Left lung (tissue), 14 donors: ENCODE measurements at places on chromosomes 1 and 21.

GRCh38 chr1:84060781-84061180, 61.8 kb upstream of the TTLL7 start:
- DNase-seq: no peak

- DNase-seq: peak; percentile 71
These were observed 27.4 kb downstream of the SYF2 start for GRCh38 chr1:25204797-25205480.

DNA sequence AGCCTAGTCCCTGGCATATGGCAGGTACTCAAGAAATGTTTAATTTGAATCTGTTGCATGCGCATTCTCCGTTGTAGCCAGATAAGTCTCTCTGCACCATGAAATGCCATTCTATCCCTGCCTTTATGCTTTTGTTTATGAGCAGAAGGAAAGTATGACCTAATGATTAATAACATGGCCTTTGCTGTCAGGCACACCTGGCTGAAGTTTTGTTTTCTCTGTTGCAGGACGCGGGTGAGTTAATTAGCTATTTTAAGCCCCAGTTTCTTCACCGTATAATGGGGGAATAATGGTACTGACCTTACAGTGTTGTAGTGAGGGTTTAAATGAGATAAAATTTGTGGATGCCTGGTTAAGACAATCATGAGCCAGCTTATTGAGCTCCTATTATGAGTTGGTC, 87.7 kb downstream of the ST6GALNAC3 start:
- DNase-seq: no peak

- DNase-seq: no peak
These were observed 6.3 kb upstream of the CRYBG2 start for GRCh38 chr1:26359981-26360806.

DNA sequence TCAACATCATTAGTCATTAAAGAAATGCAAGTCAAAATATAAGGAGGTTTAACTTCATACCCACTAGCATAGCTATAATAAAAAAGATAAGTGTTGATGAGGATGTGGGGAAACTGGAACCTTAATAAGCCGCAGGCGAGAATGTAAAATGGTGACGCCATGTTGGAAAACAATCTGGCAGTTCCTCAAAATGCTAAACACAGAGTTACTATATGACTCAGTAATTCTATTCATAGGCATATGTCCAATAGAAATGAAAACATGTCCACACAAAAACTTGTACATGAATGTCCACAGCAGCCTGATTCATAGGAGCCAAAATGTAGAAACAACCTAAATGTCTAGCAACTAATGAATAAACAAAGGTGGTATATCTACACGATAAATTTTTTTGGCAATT, 23.2 kb downstream of the DDX59 start:
- DNase-seq: no peak

- no peak for DNase-seq
These were observed 74.7 kb downstream of the RGS18 start for GRCh38 chr1:192232817-192233417.

DNA sequence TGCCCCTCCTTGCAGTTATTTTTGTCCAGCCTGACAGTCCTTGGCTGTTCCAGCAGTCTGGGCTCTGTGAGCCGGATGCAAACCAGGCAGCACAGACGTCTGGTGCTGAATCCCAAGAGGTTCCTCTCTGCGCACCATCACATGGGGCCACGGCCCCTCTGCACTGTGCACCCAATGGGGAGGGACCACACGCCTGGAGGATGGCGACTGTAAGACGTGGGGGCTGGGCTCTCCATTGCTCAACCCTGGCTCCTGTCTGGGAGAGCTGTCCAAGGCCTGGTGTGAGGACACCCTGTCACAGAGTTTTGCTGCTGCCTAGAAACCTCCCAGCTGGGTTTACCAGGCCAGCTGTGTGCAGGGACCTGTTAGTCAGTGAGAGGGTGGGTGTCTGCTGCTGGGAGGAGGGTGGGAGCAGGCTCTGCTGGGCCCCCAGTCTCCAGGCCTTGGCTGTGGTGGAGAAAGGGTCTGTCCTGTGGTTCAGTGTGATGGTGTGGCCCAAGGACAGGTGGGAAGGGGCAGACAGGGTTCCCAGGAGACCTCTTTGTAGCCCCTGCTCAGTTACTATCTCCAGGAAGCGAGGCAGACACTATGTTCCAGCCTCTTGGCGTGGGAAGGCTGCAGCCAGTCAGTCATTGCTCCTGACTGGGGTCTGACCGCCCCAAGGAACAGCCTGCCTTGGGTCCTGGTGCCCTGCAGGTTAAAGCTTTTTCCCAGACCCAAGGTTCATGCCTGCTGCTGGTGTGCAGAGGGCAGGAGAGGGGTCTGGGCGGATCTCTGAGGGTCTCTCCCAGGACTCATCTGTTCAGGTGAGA, 13.8 kb downstream of the HEYL start:
- DNase-seq: peak; percentile 89

DNA sequence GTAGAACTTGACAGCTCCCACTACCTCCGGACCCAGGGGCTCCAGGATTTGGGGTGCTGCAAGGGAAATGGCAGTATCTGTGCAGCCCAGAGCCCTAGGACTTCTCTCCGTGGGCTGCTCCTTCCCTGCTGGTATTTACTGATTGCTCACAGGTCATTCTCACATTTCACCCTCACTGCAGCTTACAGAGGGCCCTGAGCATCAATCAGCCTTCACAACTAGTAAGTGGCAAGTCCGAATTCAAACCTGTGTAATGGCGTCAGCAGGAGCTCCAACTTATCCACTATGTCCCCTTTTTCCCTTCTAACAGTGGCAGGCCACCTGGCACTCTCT, 32.4 kb downstream of the PIK3C2B start:
- no peak for DNase-seq

- DNase-seq: peak; percentile 53
These were observed 53.5 kb upstream of the CNTN2 start for GRCh38 chr1:204989266-204990058.

DNA sequence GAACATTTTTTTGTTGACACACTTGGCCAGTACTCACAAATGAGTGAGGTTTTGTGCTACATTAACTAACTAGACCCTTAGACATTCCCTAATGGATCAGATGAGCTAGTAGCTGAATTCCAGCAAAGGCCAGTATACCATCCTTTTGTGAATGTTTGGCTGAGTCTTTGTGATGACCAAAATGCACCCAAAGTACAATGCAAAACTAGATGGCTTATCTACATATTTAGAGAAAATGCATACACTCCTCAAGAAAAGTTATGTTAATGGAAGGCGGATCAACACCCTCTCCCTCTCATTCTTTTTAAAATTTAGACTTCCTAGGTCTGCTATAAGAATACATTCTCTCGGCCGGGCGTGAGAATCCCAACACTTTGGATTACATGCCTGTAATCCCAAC, 20.1 kb upstream of the DNAJC28 start:
- DNase-seq: no peak

- DNase-seq: no peak
These were observed 46.6 kb upstream of the APOBEC4 start for GRCh38 chr1:183699616-183700160.

- DNase-seq: no peak
These were observed 81.7 kb downstream of the AXDND1 start for GRCh38 chr1:179447489-179447888.

- no peak for DNase-seq
These were observed 2.1 kb downstream of the POU3F1 start for GRCh38 chr1:38044221-38045215.

- DNase-seq: no peak
These were observed 114.3 kb upstream of the ZNF678 start for GRCh38 chr1:227449051-227449450.

- no peak for DNase-seq
These were observed 151.5 kb upstream of the RNPC3 start for GRCh38 chr1:103373991-103374390.
